ENCODE measurements at places on chromosomes 12 and 14.
A peak's percentile ranks its signal among the peaks of the same experiment; 100 is the strongest.

GRCh38 chr12:115763982-115764621, 513.4 kb downstream of the MED13L start:
- no peak for DNase-seq

DNA sequence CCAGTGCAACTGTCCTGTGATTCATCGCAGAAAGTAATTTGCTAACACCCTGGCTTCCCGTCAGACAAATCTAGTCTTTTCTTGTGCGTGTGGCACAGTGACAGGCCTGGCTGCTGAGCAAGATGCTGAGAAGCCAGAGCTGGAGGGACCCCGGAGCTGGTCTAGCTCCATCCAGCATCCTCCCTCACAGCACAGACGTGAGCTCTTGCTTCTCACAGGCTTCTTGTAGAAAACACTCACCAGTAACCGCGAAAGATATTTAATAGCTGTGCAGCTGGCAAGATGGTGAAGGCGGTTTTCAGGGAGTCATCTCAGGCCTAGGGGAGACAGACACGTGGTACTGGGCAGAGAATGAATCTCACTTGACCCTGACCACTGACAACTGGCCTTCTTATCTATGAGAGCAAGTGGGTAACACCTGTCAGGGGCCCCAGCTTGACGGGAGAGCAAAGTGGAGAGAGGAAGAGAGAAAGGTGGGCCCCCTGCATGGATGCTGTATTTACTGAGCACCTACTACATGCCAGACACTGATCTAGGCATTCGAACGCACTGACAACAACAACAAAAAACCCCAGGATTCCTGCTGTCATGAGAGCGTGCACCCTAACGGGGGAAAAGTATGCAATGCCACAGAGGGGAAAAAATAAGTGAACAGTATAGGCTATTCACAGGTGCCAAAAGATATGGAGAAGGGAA, 63.3 kb downstream of the CCDC88C start:
- DNase-seq: no peak

GRCh38 chr12:111868676-111869588, 26.9 kb downstream of the MAPKAPK5 start:
- no peak for DNase-seq

- no peak for DNase-seq
Measured at GRCh38 chr12:57629897-57630471, 3.0 kb downstream of the B4GALNT1 start.

DNA sequence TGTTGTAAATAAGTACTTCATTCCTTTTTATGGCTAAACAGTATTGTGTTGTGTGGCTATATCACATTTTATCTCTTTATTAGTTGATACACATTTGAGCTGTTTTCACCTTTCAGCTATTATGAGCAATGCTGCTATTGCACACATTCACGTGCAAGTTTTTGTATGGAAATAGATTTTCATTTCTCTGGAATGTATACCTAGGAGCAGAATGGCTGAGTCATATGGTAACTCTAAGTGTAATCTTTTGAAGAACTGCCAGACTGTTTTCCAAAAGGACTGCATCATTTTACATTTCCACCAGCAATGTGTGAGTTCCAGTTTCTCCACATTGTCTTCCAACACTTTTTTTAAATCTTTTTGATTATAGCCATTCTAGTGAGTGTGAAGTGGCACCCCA, 134.0 kb downstream of the SRGAP1 start:
- DNase-seq: no peak

GRCh38 chr12:83843541-83843940, 1069.1 kb downstream of the SLC6A15 start:
- DNase-seq: no peak

GRCh38 chr14:65574611-65575010, 162.1 kb downstream of the FUT8 start:
- no peak for DNase-seq

DNA sequence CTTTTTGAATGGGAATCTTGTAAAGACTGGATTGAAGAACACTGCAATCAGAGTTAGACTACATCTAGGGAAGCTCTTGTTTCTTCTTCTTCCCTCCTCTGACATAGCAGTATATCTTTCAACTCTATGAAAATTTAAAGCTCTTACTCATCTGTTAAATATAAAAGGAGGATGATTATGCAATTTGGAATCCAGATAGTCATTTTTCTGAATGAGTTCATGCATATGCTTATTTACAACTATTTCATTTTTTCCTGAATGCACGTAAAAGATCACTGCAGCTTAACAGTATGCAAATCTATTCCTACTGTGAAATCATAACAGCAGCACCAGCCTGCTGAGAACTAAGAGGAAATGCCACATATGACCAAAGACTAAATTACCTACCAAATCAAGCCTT, 133.5 kb upstream of the TMCC3 start:
- DNase-seq: no peak

DNA sequence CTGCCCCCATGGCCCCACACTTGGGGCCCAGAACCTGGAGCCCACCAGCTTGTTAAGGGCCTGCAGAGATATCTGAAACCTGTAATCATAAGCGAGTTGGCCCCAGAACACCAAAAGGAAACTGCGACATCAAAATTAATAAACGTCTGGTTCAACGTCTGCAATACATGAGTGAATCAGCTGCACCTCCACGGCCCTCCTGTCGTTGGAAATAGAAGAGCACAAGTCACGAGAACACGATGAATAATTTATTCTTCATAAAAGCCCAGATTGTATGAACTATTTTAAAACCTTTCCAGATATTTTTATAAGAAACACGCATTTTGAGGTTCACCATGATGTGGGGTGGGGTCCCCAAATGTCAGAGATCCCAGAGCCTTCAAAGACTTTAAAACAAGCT, 9.7 kb upstream of the CMKLR1 start:
- DNase-seq: no peak

DNA sequence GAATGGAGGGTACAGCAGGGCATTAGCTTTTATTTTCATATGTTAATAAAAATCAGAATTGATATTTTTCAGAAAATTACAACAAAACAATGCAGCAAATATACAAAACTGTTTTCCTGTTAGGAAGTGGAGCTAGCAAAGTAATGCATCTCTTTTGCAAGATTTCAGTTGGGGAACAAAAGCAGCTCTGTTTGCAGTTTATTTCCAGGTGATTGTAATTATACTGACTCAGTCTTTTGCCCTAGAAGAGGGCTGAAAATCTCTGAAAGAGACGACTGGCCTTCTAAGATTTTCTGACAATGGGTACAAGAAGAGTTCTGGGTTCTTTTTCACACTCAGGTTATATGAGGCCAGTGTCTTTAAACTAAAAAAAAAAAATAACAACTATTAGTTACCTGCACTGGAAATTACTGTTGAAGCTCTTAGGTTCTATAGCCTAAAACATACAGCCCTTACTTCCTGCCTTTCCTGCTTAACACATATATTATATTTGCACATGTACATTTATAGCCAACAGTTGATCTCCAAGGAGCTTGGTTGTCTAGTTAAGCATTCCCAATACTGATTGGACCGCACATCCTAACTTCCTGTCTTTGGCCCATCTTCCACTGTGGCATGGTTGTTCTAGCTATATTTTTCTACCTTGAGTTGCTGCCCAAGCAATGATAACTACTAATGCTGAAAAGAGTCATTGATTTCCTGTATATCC, 199.1 kb upstream of the KRR1 start:
- no peak for DNase-seq

DNA sequence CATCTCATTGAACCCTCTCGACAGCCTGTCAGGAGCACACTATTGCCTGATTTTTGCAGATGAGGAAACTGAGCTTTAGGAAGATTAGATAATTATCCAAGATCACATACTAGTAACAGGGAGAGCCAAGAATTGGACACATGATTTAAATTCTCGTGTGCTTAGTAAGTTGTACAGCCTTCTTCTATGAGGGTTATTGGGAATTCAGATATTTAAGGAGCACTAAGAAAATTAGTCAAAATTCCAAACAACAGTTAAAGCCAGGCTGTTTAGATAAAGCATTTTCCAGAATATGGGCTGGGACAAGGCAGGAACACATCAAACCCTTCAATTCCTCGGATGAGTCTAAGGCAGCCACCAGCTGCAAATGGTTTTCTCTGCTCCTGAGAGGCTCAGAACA, 148.8 kb downstream of the TMEM30B start:
- no peak for DNase-seq

- peak; percentile 53 for DNase-seq
Measured at GRCh38 chr12:43325786-43326185, 226.2 kb downstream of the ADAMTS20 start.

GRCh38 chr12:15114501-15114900, 106.7 kb downstream of the RERG start:
- DNase-seq: no peak

DNA sequence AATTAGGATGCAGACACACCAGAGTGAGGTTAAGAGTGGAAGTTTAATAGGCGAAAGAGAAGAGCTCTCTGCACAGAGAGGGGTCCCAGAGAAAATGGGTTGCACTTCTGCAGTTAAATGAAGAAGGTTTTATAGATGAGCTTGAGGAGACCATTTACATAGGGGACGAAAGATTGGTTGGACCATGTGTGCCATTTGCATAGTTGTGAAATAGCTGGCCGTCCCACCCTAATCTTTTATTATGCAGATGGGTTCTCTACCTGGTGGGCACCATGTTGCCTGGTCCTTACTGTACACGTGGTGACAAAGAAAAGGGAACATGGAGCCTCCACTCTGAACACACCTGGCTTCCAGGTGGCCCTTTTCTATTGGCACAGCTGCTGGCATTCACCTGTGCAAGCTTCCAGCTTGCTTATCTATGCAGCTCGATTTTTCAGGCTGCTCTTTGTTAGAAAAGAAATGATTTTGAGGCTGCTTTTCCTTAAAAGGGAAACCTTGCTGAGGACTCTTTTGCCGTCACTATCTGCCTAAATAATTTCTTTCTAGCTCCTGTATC, 67.1 kb upstream of the SRSF5 start:
- no peak for DNase-seq

DNA sequence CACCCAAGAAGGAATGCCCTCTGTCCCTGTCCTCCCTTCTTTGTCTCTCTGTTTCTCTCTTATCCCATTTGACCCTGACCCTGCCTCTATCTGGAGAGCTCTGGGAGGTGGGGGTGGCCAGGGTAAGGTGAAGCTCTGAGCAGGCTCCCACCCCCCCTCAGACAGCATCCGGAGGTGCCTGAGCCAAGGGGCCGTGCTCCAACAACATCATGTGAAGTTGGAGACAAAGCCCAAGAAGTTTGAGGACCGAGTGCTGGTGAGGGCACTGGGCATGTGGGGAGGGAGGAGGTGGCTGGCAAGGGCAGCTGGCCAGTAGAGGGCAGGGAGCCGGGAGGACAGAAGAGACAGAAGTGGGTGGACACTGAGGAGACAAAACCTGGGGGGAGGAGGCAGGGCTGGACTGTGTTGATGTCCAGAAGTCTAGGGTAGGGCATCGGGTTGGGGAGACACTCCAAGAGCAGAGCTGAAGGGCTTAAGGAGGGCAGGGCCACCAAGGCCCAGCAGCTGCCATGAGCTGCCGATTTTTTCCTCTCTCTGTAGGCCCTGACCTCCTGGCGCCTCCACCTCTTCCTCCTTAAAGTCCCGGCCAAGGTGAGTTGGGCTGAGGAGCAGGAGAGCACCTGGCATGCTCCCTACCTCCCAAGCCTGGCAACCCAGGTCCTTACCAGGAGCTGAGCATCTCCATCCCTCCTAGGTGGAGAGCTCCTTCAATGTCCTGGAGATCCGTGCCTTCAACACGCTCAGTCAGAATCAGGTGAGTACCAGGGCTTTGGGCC, 1.9 kb downstream of the CARMIL3 start:
- DNase-seq: no peak

DNA sequence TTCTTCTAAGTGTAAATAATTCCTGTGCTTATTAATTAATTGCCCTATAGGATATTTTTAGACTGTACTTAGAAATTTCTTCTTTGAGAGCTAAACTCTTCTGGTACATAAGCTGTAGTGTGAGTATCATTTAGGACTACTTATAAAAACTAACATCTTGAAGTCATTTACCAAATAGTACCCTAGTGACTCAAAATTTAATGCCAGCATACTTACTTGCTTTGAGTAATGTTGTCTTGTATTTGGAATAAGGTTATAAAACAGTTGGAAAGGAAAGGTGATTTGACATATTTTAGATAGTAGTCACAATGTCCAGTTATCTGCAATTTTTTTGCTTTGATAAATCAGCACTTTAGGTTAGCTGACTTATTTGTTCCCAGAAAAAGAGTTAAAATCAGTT, 39.1 kb downstream of the SPATA7 start:
- DNase-seq: no peak

GRCh38 chr12:6345319-6346091, 3.6 kb upstream of the TNFRSF1A start:
- DNase-seq: peak; percentile 65

DNA sequence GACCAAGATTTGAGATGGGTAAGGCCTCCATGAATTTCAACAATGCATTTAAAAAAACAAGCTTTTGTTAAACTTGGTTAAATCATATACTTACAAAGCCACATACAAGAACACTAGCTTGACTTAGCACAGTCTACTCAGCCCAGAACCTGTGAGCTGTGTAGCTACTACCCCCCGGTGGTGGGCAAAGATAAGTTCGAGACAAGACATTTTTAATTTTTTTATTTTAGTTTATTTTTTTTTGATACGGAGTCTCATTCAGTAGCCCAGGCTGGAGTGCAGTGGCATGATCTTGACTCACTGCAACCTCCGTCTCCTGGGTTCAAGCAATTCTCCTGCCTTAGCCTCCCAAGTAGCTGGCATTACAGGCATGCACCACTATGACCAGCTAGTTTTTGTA, 3.7 kb upstream of the NECAP1 start:
- peak; percentile 79 for DNase-seq

- DNase-seq: no peak
Measured at GRCh38 chr14:104634138-104634760, 29.7 kb upstream of the TMEM179 start.

- DNase-seq: no peak
Measured at GRCh38 chr14:102029956-102030355, 56.9 kb downstream of the HSP90AA1 start.

- no peak for DNase-seq
Measured at GRCh38 chr14:85041618-85042017, 488.3 kb upstream of the FLRT2 start.

GRCh38 chr14:100738269-100738691, 11.6 kb downstream of the DLK1 start:
- DNase-seq: no peak

DNA sequence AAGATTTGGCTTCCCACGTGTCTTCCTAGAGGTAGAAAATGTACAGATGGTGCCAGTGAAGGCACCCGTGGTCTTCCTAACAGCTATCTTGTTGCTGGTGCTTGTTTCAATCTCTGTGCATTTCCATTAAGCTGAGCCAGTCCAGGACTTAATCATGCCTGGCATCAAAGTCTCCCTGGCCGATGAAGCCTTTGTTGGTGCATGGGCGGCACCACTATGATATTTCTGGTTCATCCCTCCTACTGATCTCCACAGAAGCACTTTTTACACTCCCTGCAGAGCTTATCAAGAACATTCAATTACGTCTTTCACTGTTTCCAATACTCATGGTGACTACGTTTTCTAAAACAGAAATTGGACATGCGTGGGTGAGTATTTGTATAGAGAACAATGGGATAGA, 128.4 kb downstream of the TTC8 start:
- DNase-seq: no peak

GRCh38 chr12:27123642-27124041, 41.3 kb upstream of the C12orf71 start:
- peak; percentile 71 for DNase-seq

GRCh38 chr12:29104516-29104915, 44.6 kb upstream of the FAR2 start:
- DNase-seq: peak; percentile 33

GRCh38 chr12:127785986-127786590, 480.9 kb upstream of the TMEM132C start:
- no peak for DNase-seq

Measured in NB4 (cell line).